ENCODE measurements at places on chromosomes 3 and 15.

DNA sequence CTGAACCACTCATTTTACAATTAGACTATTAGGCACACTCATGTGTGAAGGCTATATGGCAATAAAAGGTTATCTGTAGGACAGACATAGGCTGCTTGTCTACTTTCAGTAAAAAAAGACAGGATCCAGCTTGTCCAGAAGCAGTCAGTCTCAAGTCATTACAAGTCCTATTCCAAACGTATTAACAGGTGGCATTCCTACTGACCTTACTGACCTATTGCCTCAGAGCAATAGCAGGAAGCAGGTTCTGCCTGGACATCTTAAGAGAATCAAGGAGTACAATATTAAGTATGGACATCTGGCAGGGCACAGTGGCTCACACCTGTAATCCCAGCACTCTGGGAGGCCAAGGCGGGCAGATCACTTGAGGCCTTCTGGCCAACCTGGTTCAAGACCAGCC lies 7.0 kb downstream of the CMTM6 start:
- no peak for DNase-seq

- DNase-seq = peak; percentile 33
These were observed 46.1 kb downstream of the RFTN1 start for GRCh38 chr3:16467393-16467792.

GRCh38 chr3:87997298-87997697 lies 61.5 kb downstream of the CGGBP1 start:
- peak; percentile 44 for DNase-seq

DNA sequence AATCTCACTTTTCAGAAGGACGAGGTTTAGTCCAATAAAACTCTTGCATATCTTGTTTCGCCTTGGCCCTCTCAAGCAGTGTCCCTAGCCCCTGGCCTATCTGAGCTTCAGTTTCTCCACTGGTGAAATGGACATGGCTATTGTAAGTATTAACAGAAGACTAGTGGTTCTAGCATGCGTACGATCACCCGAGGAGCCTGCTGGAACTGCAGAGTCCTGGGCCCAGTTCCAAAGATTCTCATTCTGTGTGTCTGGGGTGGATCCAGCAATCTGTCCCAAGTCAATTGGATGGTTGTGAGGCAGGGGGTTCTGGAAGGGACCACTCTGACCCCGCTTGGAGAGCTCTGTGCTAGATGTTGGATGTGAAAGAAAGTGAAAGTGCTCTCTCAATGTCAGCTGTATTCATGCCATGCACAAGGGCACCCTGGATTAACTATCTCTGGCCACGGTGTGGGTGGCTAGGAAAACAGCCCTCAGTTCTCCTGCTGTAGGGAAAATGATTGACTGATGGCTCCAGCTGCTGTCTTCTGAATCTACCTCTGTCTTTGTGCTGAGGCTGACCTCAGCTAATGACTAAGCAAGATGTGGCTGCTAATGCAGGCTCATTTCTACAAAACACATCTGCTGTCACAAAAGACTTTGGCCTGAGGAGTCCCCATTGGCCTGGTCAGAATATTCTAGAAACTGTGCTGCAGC lies 1.9 kb upstream of the PLA1A start:
- DNase-seq = no peak

- no peak for DNase-seq
These were observed 329.9 kb downstream of the SV2B start for GRCh38 chr15:91429973-91430372.

DNA sequence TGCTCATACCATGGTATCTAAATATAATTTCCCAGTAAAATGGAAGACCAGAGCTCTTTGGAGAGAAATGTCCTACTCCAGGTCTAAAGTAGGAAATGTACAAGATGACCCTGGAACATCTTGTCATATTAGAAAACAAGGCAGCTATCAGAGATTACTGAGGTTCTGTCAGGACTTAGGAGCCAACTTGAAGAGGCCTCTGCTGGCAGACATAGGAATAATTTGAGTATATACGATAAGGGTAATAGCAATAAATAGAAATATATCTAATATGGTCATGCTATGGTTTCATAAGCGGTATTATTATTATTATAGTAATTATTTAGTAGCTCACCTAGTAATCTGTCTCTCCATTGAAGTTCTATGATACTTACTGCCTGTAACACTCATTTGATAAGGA lies 224.2 kb downstream of the SOX2 start:
- DNase-seq = no peak

DNA sequence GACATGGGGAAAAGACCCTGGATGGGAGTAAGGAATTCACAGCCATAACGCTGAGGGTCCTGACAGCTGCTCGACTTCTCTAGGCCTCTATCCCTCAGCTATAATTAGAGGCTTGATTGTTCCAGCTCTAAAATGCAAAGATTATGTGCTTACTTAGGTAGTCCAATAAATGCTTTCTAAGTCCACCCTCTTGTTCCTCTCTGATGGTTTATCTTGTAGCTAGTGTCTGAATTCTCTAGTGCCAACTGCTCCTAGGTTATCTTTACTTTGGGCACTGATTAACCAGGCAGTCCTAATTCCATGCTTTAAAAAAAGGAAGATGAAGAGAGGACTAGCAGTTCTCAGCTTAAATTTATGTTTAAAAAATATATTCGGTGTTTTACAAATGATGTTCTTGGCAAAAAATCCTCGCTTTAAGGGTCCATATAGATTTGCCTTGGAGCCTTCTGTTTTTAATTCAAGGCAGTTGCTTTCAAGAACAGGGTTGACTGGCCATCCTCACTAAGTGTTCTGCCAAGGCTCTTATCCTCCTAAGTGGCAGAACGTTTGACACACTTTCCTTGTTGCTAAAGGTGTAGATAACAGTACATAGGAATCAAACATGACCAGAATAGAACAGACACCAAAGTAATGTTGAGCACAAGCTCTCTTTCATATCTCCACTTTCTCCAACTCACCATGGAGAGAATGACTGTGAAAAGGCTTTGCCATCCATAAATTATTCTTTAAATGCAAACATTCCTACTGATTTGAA lies 60.6 kb downstream of the THRB start:
- no peak for DNase-seq

GRCh38 chr3:20696388-20697150 lies 510.6 kb upstream of the SGO1 start:
- DNase-seq = no peak

GRCh38 chr15:31495281-31495680 lies 168.6 kb downstream of the KLF13 start:
- no peak for DNase-seq
